ENCODE measurements at places on chromosomes 3 and 15.

DNA sequence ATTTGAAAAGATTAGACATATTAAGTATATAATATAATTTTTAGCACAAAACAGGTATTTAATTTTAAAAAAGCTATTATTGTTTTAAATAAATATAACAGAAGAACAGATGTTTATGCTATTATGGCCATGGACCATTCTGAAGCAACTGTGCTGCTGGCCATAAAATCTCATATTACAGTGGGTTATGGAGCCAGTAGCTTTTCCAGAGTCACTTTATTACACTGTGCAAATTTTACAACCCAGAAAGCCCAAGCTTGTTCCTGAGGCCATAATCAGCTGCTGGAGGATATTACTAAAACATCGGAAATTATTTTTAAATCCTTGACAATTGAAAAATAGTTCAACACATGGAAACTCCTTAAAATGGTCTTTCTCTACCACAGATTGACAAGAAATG is 557.3 kb upstream of the KCNMB2 start:
- DNase-seq = no peak

- DNase-seq = peak; percentile 37
These were observed 8.7 kb upstream of the CAMK1 start for GRCh38 chr3:9778143-9779074.

GRCh38 chr3:47314056-47314764 is 31.5 kb downstream of the KLHL18 start:
- DNase-seq = no peak

DNA sequence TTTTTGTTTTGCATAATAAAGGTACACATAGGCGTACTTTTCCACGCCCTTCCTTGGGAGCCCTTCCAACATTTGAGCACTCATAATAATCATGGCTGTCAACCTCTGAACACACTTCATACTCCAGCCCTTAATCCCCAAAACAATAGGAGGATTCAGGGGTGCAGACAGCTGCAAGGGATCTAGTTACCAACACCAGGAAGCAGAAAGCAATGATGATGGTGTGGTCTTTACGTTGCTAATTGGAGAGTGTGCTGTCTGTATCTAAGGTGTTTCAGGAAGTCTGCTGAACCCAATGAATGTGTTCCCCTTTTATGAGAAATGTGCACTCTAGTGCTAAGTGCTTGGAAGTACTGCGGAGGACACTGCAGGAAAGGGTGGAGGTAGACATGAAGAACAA is 60.3 kb upstream of the PDZRN3 start:
- DNase-seq = no peak

GRCh38 chr3:99330281-99330680 is 308.1 kb upstream of the COL8A1 start:
- no peak for DNase-seq

DNA sequence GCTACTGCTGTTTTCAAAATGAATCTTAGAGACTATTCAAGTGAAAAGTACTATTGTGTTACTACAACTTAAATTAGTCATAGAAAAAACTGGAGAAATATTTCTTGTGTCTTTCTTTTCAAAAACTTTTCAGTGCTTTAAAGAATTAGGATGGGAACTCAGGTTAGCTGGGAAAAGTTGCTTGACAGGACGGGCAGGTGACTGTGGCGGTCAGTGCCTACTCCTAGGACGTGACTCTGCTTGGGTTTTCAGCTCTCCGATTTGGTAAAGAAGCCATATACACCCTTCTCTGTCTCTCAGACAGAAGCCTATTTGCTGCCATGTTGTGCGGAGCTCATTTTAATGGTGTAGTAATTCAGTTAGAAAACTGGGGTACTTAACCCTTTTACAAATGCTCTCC is 89.8 kb upstream of the CACNA2D3 start:
- no peak for DNase-seq

DNA sequence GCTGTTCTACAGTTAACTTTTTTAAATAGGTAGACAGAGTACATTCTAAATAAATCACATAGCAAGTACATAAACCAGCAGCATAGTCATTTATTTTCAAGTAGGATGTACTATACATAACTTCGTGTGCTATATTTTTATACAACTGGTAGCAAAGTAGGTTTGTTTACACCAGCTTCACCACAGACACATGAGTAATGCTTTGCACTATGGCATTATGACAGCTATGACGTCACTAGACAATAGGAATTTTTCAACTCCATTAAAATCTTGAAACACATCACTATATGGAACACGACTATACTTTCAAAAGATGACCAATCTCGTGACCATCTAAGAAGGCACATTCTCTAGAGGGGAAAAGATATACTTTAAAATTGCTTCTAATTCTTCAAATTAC is 3.5 kb downstream of the TEX55 start:
- DNase-seq = no peak

GRCh38 chr3:57041674-57042073 is 18.8 kb upstream of the SPATA12 start:
- no peak for DNase-seq

DNA sequence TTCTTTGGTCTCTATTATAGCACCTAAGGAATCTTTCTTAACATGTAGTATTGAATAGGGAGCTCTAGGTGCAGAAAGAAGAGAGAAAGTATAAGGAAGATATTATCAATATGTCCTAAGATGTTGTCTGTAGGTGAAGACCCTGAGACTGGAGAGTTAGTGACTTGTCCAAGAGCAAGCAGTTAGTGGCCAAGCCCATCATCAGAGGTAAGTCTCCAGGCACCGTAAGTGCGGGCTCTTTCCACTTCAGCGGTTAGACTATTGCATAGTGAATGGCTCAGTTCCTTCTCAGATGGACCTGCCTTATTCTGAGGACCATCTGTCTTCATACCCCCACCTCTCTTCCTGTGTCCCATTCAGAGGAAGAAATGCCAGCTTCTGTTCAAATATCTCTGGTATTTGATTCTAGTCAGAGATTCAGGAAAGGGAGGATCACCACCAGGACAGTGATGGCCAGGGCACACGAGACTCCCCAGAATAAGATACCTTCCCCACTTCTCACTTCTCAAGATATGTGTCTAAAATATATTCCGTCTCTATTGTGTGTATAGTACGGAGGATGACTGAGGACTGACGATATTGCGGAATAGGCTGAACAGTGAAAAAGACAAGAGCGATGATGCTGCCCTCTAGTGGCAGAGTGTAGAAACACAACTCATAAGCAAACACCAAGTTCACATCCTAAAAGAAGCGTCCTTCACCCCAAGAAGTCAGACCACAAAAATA is 19.1 kb upstream of the ADGRG7 start:
- DNase-seq = peak; percentile 30

- DNase-seq = no peak
These were observed 112.3 kb upstream of the HES1 start for GRCh38 chr3:194023501-194024280.

DNA sequence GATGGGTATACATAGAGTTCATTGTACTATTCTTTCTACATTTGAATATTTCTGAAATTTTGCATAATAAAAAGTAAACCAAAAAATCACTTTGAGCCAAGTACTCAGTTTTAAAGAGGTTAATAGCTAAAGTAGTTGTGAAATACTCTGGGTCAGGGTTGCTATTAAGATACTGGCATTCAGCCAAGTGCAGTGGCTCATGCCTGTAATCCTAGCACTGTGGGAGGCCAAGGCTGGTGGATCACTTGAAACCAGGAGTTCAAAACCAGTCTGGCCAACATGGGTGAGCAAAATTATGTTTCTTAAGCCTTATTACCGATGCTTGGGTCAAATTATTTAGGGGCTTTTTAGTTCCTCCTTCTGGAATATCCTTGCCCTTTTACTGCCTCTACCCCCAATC is 122.0 kb upstream of the MELTF start:
- no peak for DNase-seq

DNA sequence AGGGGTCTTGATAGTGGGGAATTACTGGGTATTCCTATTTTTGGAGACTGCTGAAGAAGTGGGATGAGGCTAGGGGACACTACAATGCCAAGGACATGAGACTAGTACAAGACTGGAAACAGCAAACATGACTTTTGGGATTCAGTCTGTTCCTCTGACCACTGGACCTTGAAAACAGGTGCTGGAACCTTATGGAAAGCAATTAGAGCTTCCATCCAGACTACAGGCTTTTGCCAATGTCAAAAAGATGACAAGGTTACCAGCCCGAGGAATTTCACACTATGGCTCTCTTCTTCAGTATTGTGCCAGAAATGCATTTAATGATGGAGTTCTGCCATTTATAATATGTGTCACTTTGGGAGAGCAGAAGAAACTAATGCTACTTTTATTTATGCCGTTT is 282.6 kb downstream of the GAP43 start:
- DNase-seq = no peak

- DNase-seq = no peak
These were observed 25.9 kb downstream of the SCN5A start for GRCh38 chr3:38623539-38623938.
